ENCODE measurements at places on chromosomes 13 and 19.

DNA sequence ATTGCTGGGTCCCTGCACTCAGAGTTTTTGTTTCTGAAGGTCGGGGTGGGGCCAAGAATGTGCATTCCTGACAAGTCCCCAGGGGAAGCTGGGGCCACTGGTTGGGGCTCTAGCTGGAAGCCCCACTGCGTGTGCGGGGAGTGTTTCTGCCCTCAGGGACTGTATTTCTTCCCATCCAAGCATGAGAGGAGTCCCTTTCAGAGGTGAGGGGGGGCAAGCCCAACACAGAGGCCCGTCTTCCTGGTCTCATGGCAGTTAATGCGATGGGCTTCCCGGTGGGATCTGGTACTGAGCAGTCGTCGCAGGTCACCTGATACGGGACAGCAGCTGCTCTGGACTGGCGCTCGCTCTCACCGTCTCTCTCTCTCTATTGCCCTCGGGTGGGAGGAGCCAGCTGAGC lies 50.4 kb downstream of the GPR12 start:
- DNase-seq, result no peak

- DNase-seq, result no peak
Measured at GRCh38 chr13:100528353-100528752, 60.2 kb downstream of the GGACT start.

- DNase-seq, result no peak
Measured at GRCh38 chr13:81917810-81918209, 1576.9 kb upstream of the SPRY2 start.

DNA sequence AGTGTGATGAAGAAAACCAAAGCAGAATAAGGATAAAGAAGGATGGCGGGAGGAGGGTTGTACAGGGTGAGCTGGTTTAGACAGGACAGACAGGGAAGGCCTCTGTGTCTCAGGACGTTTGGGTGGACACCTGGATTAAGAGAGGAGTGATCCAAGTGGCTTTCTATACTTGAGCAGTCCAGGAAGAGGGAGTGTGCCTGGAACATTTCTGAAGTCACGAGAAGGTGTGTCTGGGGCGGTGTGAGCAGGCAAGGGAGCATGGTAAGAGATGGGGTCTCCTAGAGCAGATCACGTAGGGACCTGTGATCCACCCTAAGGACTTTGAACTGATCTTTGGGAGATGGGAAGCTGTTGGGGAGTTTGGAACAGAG lies 15.4 kb upstream of the STK24 start:
- no peak for DNase-seq

DNA sequence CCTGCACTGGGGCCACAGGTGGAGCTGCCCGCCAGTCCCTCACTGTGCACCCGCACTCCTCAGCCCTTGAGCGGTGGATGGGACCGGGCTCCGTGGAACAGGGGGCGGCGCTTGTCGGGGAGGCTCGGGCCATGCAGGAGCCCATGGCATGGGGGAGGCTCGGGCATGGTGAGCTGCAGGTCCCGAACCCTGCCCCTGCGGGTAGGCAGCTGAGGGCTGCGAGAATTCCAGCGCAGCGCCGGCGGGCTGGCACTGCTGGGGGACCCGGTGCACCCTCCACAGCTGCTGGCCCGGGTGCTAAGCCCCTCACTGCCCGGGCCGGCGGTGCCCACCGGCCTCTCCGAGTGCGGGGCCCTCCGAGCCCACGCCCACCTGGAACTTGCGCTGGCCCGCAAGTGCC lies 877.5 kb upstream of the PCDH9 start:
- DNase-seq, result no peak

DNA sequence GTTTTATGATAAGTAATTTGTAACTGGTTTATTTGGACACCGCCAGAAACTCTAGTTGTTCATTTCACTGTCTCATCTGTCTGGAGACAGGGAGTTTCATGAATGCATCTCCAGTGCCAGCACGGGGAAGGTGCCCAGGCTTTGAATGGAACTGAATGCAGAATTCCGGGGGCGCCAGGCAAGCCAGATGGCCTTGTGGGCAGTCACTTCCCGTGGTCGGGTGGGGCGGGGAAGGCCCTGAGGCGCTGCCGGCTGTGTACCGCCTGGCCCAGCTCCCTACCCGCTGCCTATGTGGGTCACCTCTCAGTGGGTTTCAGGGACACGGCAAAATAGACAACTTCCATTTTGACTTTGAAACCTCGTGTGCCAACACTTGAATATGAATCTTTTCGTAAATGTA lies 28.8 kb upstream of the MCF2L start:
- no peak for DNase-seq

GRCh38 chr19:13613447-13613846 lies 107.2 kb upstream of the CACNA1A start:
- DNase-seq, result no peak

DNA sequence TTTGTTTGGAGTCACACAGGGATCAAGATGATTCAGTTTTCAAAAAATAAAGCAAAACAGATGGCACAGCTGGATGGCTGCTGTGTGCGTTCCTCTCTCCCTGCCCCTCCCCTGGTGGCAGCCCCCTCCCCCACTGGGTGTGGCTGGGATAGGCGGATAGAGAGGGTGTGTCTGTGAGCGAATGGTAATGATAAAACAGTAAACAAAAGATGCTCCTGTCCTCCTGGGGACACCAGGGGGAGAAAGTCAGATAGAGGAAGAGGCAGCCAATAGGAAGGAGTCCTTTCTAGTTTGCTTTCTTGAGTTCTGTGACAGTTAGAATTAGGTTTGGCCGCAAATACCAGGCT lies 6.5 kb downstream of the TMEM255B start:
- DNase-seq, result no peak

DNA sequence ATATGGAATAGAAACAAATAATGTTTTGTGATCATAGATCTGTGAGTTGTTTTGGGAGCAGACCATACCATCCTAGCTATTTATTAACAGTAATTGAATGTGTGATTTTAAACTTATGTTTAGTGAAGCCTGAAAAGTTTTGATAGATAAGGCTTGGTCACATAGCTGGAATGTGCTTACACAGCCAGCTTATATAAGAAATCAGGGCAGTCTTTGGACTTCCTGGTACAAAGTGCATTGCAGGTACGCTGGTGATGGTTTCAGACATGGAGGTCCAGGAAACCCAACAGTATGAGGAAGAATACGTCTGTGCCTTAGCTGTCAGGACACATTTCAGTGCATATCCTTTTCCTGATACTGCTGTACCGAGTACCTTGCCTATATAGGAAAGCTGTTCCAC lies 2316.2 kb upstream of the PCDH20 start:
- no peak for DNase-seq

DNA sequence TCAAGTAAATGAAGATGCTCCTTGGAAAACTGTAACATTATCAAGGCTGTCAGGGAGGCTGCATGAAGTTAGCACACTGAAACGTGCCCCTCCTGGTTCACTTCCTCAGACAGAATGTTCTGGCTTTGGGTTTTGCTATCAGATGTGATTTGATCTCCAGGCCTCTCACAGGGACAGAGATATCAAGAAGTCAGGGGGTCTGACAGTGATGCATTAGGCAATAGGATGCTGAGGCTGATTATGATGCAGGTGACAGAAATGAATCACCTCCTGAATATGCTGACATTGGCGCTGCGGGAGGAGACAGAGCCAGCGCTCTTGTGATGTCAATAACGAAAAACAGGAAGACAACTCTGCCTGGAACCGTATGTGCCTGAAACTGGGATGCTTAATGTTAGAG lies 278.5 kb downstream of the DCT start:
- no peak for DNase-seq

DNA sequence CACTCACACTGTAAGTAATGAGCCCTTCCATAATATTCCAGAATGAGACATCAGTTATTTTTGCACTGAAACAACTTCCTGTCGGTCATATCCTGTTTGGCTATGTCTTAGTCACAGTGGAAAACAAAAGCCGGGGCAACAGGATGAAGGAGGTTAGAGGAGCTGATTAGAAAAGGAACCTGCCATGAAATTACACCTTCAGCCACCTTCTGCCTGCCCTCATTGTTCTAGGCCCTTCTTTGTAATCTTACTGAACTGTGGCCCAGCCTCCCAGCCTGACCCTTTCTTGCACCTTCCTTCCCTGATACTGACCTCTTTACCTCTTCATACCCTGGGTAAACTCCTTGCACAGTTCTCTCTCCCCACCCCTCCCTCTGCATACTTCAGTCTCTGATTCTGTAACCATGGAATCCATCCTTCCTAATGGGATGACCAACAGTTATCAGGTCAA lies 67.3 kb downstream of the DOCK9 start:
- peak; percentile 43 for DNase-seq

DNA sequence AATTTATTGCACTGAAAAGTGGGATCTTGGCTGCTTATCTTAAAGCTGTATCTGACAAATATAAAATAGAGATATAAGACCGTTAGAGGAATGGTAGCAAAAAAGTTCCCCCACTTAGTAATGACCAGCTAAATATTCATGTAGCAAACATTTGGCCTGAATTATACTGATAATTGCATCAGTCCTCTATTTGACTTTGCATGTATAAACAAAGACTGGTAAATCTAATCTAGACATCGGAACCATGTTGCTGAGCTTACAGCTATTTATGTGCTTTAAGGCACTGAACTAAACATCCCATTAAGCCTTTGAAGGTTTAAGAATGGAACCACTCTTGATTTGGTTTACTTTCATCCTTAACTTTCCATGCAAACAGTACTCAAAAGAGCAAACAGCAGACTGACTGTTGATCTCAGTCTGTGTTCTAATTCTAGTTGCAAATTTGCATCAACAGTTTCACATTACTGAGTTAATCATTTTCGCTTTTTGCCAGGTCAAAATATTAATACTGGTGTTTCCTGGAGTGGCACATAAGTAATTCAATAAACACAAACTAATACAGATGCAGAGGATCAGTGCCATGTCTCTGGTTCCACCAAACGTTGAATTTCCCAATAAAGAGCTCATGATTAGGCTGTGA lies 203.5 kb upstream of the HTR2A start:
- no peak for DNase-seq
